ENCODE measurements at places on chromosomes 1 and 21. TPM values are rescaled to one million over a fixed set of nuclear protein-coding genes. Genes with fewer than 3 reads are reported as not detected.

DNA sequence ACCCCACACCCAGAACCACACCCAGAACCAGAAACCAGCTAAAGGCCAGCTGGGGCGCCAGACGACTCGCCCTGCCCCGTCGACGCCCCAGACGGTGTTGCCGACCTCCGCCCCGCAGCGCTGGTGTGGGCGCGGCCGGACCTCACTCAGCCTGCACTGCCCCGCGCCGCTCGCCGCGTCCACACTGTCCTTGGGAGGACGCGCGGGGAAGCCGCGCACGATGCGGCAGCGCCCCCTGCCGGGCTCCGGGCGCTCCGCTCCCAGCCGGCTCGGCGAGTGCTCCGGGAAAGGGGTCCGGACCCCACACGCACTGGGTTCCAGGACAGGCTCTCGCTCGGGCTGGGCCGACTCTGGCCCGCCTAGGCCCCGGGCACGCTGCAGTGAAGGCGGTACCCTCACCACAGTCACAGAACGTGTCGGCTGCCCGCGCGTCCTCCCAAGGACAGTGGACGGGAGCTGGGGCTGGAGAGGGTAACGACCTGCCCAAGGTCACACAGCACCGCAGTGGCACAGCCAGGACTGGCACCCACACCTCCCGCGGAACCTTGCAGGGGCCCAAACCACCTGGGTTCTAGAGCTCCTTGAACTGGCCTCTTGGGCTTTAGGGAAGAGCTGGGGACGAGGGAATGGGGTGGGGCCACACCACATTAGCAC lies 90.2 kb downstream of the DMRTA2 start:
- peak; percentile 77 for DNase-seq

Gene AIRE
- total RNA-seq = not detected

DNA sequence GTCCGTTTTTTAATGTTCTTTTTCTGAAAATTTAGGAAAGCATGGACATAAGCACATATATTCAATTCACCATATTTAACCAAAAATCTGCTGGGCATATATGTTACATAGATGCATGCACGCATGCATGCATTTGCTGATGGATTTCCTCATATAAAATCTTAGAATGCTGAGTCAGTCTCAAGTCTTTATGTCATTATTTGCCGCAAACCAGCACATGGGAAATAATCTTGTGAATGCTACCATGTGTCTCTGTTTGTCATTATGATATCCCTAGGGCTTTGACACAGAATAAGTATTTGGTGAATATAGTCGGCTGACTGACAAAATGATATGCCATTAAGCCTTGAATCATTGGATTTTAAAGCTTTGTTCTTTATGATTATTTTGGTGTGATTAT lies 776.5 kb downstream of the KCNT2 start:
- no peak for DNase-seq

Gene ATAD3C
- total RNA-seq = 0.06 TPM

Gene BLACAT1
- 0.86 TPM for total RNA-seq

Gene FMO5
- not detected for total RNA-seq

DNA sequence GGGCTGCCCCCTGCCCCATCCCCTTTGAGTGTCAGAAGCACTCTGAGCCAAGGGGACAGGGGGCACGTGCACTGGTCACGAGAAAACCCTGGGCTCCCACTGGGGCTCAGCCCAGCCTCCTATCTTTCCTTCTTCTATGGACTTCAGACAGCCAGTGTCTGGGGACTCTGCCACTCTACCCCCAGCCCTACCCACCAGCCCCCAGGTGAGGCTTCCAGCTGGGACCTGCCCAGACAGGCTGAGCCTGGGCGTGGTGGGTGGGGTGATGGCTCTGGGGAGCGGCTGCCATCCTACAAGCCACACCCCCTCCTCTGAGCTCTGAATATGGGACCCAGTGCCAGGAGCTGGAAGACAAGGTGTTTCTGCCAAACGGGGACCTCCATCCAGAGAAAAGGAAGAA lies 8.0 kb upstream of the SFN start:
- DNase-seq = no peak

DNA sequence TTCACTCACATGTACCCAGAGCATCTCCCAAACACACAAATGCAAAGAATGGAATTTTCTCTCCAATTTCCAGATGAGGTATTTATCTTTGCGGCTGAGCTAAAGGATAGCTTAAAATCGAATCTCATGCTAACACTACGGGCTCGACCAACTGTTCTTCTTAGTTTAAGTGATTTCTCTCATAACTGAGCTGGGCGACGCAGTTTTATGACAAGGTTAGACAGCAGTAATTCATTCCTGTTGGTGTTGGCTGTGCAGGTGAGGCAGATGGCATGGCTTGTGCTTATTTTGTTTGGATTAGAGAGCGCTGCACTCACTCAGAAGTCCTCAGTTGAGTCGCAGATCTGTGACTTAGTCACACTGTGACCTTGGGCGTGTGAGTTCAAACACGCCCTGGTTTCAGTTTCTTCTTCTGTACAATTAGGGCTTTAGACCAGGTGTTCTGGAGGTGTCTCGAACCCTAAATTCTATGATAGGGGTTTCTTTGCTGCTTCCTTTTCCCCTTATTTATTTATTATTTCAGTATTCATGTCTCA lies 41.5 kb upstream of the MRPS6 start:
- no peak for DNase-seq

GRCh38 chr1:166693673-166694297 lies 145.5 kb upstream of the POGK start:
- no peak for DNase-seq

Gene ADORA3
- not detected for total RNA-seq

GRCh38 chr1:17135530-17135929 lies 16.3 kb upstream of the PADI2 start:
- no peak for DNase-seq

GRCh38 chr21:42496839-42497202 lies 797 bp upstream of the RSPH1 start:
- DNase-seq = no peak

Gene TMOD4
- total RNA-seq = not detected

Gene FCGR1A
- total RNA-seq = not detected

Gene GOLT1A
- not detected for total RNA-seq

Gene FMO1
- not detected for total RNA-seq

- no peak for DNase-seq
Observed at GRCh38 chr1:35173909-35174540, 18.9 kb downstream of the SFPQ start.

DNA sequence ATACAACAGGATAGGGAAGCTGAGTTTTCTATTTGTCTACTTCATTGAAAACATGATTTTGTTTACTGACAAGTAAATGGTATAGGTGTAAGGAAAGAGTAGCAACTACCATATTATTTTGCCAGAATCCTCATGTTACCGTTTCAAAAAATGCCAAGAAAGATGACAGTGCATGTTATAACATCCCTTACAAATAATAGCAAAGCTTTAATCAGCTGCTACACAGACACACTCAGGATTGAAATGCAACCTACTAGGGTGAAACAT lies 331.5 kb downstream of the CHRM3 start:
- DNase-seq = no peak

GRCh38 chr1:200938955-200939354 lies 44.3 kb downstream of the INAVA start:
- peak; percentile 16 for DNase-seq

Gene SRSF4
- 53.7 TPM for total RNA-seq

DNA sequence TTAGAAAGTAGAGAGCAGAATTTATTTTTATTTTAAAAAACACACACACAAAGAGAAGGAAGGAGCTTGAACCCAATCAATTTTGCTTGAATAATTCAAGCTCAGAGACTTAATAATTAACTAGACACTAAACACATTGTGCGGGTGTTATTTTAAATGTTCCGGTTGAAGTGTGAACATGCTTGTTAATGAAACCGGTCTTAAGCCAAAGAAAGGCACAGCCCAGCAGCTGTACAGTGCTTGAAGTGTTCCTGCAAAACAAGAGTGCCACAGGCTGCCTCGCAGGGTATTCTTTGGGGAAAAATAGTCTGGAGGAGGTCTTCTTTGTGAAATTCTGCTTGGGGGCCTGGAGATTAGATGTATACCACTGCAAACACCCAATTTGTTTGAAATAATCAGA lies 2.2 kb upstream of the CDC42BPA start:
- DNase-seq = no peak

Gene GLIS1
- total RNA-seq = 4.7 TPM

Gene PLCH2
- total RNA-seq = 0.06 TPM

DNA sequence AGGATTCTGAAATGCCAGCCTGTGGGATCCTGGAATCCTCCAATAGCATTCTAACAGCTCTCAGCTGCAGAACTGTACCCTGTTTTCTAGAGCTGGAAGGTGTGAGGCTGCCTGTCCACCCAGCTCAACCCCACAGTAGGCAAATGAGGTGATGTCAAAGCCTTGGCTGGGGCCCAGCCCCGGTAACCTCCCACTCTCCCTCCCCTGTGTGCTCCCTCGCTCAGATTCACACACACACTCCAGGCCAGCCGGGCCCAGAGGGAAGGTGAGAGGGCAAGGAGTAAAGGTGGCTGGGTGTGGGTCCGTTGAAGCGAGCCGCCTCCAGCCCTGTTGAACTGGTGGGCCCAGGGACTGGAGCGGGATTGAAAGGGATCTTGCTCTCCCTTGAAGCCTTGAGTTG lies at the start of gene BSND:
Gene BSND (plus strand): TSS at position 257 of the 400 bp plus-strand sequence. CDS start 254 bp downstream, outside the sequence.
- no peak for DNase-seq

GRCh38 chr1:51553911-51554310 lies 34.8 kb upstream of the EPS15 start:
- no peak for DNase-seq

- no peak for DNase-seq
Observed at GRCh38 chr1:166980383-166980782, 5.0 kb upstream of the ILDR2 start.

DNA sequence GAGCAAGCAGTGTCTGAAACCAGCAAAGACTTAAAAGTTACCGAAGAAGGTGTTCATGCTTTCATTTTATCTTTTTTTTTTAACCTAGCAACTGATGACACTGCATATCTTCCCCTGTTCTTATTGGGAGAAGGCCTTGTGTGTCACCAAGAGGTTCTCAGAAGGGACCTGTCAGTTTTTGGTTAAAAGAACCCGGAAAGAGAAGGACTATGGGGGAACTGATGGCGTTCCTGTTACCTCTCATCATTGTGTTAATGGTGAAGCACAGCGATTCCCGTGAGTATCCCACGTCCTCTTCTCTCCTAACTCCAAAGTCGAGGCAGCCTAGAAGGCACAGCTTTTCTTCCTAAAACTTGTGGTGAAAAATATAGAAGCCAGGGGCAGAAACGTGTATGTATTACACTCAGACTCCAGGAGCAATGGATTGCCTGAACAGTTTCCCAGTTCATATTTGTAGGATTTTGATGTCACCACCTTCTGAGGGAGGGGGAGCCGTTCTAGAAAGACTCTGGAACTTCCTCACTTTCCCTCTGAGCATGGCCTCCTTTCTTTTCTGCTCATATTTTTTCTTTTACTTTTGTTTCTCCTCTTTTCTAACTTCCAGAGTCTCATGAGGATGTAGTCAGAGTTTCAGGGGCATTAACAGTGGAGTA lies at the start of gene MR1:
Gene MR1 (plus strand): TSS at position 185 of the 653 bp plus-strand sequence. CDS start 25 bp downstream, at position 210.
- peak; percentile 76 for DNase-seq

GRCh38 chr1:1306661-1307260 lies 969 bp downstream of the ACAP3 start:
- DNase-seq = no peak

Gene KRTAP13-2
- total RNA-seq = not detected

DNA sequence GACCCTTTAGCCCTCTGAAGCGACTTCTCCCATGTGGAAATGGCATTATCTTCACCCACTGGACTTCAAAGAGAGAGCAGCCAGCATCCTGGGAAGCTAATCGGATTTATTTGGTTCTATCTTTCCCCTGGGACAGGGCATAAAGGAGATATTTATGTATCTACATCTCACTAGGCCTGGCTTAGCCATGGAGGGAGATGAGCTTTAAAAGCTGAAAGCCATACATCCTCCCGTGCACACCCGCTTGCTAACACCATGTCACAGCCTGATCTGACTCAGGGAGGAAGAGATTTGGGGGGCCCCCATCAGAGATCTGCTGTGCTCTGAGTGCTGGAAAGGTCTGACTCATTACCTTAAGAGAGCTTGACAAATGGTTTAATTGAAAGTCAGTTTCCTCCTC lies 155.9 kb downstream of the PLXNA2 start:
- DNase-seq = peak; percentile 54

DNA sequence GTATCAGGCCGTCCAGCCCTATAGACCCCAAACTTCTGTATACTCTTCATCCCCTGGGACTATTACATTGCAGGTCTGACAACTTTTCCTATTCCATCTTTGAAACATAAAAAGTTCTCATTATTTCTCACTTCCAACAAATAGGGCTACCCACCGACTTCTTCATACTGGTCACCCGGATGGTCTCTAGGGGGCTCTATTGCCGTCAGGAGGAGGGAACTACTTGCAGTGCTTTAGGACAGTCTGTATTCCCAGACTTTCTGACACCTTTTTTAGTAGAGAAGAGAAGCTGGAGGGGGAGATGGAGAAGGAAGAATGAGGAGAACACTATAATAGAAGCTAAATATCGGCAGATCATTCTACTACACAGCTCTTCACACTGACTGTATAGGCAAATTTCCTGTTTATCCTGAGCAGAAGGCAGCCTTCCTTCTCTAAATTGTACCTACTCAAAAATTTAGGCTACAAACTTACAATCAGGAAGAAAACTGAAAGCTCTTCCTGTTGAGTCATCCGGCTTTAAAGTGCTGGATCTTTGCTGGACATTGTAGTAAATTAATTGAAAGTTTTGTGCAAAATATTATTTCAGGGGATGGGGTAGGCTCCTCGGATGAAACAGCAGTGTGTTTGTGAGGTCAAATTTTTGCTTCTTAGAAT lies 54.6 kb downstream of the CDC7 start:
- DNase-seq = peak; percentile 42

Gene CNR2
- total RNA-seq = not detected

- DNase-seq = no peak
Observed at GRCh38 chr1:94736073-94736472, 84.1 kb upstream of the SLC44A3 start.

Gene MAPKAPK2
- total RNA-seq = 32.0 TPM

DNA sequence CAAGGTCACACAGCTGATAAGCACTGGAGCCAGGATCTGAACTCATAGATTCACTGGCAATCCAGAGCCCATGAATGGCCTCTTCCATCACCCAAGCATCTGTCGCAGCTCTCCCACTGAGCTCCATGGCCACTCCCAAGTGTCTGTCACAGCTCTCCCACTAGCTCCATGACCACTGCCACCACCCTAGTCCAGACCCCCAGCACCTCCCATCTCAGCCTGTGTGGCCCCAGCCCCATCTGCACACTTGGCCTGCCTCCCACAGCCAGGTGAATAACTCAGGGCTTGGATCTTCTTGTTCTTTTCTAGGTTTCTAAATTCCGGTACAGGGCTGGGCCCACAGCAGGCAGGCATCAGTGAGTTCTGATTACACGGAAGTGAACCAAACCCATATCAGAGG lies 76.0 kb downstream of the GLIS1 start:
- DNase-seq = no peak

Measured in Daoy (cell line).